Hair follicle dermal papilla cell (primary cell): ENCODE measurements at places on chromosomes 4 and X. TPM values are rescaled to one million over a fixed set of nuclear protein-coding genes. Genes with fewer than 3 reads are reported as not detected.

TMPRSS11E gene
- not detected in 2 replicates for total RNA-seq

CXCL11 gene
- not detected in 2 replicates for total RNA-seq

LUZP4 gene
- total RNA-seq: not detected in 2 replicates

TREX2 gene
- 1.1 and 2.9 TPM in 2 replicates for total RNA-seq

SLC6A14 gene
- total RNA-seq: not detected in 2 replicates

SLC25A43 gene
- total RNA-seq: 37.0 and 44.5 TPM in 2 replicates

CXorf49 gene
- total RNA-seq: not detected in 2 replicates

RASGEF1B gene
- total RNA-seq: 0.12 and 0.16 TPM in 2 replicates

VCX3B gene
- total RNA-seq: not detected in 2 replicates

COX7B2 gene
- total RNA-seq: not detected in 2 replicates

ASMT gene
- 0.12 TPM in 1 of 2 replicates, not detected in the other for total RNA-seq

NALF2 gene
- total RNA-seq: not detected in 2 replicates

IL13RA1 gene
- total RNA-seq: 52.5 and 68.3 TPM in 2 replicates

SPON2 gene
- total RNA-seq: 226 and 238 TPM in 2 replicates

NHS gene
- 8.9 and 11.0 TPM in 2 replicates for total RNA-seq

GUCY1A1 gene
- total RNA-seq: 0.49 and 0.97 TPM in 2 replicates

HERC6 gene
- 22.6 and 35.0 TPM in 2 replicates for total RNA-seq

NUDT11 gene
- total RNA-seq: 9.1 and 9.6 TPM in 2 replicates

MAGEB2 gene
- total RNA-seq: not detected in 2 replicates

NLGN3 gene
- total RNA-seq: 0.24 and 0.49 TPM in 2 replicates

BCLAF3 gene
- 5.6 and 8.0 TPM in 2 replicates for total RNA-seq

NDP gene
- total RNA-seq: 0.85 and 2.8 TPM in 2 replicates

PHEX gene
- total RNA-seq: 0.24 and 0.49 TPM in 2 replicates

BEX1 gene
- total RNA-seq: 0.61 and 1.8 TPM in 2 replicates

PHKA2 gene
- total RNA-seq: 10.2 and 11.5 TPM in 2 replicates

IGFBP7 gene
- 293 and 375 TPM in 2 replicates for total RNA-seq
